CD4-positive, alpha-beta T cell treated with Interleukin-17A for 4 hours (primary cell): ENCODE measurements at places on chromosomes 2 and 18.

DNA sequence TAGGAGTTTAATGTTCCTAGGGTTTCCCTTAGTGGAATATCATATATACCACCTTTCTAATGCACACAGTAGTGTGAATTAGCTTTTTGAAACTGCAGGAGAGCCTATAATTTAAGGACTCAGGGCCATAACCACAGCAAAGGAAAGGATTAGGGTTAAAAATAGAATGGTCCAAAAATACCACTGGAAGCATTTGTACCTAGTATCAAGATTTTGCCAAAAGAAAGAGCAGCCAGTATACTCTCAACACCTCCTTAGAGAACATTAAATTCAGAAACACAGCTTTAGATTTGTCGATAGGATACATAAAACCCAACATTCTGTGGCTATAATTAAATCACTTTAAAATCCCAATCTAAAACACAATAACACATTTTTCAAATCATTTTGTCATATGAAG is 634.9 kb downstream of the EPHA4 start:
- DNase-seq, result no peak

DNA sequence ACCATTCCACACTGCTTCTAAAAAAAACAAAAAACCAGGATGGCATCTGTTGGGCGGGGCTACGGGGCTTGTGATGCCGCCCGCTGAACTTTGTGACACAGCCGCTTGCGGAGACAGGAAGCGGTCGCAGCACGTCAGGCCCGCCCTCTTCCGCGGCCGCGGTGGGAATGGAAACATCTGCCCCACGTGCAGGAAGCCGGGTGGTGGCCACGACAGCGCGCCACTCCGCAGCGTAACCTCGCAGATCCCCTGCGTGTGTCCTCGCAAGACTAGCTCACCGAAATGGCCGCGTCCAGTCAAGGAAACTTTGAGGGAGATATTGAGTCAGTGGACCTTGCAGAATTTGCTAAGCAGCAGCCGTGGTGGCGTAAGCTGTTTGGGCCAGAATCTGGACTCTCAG is 168.5 kb downstream of the SUCLG1 start:
- DNase-seq, result peak; percentile 3

- no peak for DNase-seq
Observed at GRCh38 chr2:222433332-222434173, 9.2 kb downstream of the SGPP2 start.

DNA sequence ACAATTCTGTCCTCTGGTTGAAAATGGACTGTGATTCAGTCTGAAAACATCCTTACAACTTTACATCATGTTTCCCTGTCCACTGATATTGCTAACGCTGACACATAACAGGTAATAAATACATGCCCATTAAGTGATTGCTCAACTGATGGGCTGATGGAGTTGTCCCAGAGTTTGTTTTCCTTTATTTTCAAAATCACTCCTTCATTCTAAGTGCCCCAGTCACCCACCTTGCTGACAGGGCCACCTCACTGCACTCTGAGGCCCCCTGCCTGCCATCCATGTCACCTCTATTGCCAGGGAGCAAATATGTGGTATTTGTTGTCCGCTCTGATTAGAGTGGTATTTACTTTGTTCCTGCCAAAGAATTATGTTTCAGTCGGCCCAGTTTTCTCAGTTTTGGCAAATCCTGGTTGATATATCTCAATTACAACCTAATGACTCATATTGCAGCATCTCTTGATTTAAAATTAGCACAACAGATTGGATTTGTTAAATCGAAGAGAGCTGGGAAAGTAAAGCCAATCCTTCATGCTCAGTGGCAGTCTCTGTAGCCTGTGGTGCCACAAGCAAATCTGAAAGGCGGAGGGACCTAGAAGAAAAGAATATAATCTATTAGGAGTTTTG is 105.1 kb downstream of the RDH14 start:
- no peak for DNase-seq

GRCh38 chr2:26897807-26898479 is 50.0 kb downstream of the DPYSL5 start:
- DNase-seq, result no peak

- DNase-seq, result no peak
Observed at GRCh38 chr2:129152514-129152913, 827.0 kb upstream of the RAB6C start.
